ENCODE measurements at places on chromosomes 2 and 18.

DNA sequence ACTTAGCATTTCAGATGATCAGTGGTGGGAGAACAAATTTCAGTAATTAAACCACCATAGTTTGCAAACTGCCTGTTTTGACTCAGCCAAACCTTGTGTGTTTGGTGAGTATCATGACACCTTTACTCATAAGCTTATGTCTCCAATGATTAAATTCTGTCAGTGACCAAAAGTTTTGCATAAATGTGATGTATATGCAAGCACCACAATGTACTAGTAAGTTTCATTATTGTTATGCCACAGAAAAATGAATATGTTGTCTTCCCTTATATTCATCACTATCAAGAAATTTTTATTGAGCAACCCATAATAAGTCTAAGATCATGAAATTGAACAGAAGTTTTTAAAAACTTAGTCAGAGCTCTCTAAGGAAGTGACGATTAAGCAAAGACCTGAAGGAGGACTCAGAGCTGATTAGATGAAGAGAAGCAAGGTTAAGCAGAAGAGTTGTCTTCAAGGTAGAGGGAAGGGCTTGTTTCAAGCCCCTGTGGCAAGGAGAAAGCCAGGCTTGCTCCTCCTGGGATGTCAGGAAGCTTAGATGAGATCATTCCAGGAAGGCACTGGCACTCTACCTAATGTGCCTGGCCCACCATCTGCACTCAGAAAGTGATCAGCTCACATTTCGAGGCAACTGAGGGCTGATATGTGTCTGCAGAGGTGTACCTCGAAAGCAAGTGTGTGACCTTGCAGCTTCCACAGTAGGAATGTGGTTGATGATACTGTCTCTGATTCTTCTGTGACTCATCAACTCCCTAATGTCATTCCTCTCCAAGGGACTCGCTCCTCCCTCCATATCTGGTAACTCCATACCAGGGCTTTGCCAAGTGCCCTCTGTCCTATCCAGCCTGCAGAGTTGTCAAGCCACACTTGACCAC is 54.7 kb downstream of the KCTD18 start:
- DNase-seq: no peak

DNA sequence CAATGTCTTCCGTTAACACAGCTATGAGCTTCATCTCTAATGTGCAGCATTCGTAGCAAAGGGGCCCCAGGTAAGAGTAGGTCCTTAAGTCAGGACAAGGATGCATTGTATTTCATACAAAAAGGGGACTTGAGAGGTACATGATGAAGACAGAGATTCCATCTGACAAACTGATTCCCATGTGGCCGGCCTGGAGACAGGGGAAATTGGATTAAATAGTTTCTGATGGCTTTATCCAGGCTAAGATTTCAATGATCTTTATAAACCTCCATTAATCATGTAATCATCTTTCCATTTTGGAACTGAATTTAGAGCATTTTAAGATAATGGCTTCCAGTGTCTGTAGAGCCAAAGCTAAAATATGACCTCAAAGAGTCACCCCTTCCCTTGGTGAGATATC is 111.3 kb downstream of the NCKAP5 start:
- no peak for DNase-seq

DNA sequence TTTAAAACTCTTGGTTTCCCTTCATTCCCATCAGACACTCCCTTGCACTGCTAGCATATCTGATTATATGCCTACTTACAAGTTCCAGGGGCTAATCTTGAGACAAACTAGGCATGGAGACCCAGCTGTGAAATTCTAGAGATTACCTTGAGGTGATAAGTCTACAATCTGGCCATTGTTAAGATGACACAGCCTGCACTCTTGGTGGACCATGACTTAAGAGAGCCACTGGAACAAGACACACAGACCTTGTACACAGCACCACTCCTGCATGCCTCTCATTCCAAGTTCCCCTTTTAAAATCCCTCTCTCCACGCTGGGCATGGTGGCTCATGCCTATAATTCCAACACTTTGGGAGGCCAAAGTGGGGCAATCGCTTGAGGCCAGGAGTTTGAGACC is 387.2 kb upstream of the DCC start:
- no peak for DNase-seq

DNA sequence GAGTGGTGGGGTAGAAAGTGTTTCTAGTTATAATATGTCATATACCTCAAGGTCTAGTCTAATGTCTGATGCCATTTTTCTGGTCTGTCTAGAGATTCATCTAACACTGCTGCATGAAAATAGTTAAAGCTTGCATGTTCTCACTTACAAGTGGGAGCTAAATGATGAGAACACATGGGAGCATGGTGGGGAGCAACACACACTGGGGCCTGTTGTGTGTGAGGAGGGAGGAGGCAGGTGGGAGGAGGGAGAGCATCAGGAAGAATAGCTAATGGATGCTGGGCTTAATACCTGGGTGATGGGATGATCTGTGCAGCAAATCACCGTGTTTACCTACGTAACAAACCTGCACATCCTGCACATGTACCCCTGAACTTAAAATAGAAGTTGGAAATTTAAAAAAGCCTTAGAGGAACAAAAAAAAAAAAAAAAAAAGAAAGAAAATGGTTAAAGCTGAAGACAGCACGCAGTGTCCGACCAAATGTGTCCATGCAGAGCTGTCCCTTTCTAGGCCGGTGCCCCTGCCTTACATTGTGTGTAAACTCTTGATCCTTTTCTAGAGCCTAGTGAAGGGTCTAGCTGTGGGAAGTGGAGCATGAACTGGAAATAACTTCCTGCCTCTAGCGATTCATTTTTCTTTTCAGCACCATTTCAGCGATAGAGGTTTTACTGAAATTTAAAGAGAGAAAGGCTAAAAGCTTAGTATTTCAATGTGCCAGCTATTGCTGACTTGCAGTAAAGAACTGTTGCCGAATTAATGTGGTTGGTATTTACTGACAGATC is 94.0 kb downstream of the FMNL2 start:
- no peak for DNase-seq

GRCh38 chr2:172208791-172209325 is 106.2 kb upstream of the DLX2 start:
- DNase-seq: no peak

DNA sequence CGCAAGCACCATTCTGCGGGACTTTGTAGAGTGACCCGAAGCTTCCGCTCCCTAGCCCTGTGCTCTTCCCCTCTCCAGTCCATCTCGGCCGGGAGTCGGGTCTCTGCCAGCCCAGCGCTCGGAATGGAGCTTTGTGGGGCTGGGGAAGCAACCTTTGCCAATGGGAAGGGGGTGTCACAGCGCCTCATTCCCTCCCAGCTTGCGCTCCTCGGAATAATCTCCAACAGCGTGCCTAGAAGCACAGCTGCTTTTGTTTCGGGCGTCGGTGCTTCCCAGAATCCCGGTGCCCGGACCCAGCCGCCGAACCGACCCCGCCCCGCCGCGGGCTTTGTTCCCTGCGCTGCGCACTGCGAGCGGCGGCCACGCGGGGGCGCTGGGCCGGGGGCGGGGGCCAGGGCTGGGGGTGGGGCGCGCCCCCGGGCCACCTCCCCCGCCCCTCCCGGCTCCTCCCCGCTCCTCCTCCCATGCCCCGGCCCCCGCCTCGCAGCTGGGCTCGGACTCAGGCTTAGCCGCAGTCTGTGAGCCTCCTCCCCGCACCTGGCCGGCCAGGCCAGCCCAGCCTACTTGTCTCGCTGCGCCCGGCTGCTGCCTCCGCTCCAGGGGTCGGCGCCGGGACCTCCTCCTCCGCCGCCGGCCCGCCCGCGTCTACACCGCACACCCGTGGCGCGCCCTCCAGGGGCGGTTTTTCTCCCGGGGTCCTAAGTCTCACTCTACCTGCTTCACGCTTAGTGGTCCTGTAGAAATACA is 77.7 kb upstream of the SMAD2 start:
- peak; percentile 31 for DNase-seq

DNA sequence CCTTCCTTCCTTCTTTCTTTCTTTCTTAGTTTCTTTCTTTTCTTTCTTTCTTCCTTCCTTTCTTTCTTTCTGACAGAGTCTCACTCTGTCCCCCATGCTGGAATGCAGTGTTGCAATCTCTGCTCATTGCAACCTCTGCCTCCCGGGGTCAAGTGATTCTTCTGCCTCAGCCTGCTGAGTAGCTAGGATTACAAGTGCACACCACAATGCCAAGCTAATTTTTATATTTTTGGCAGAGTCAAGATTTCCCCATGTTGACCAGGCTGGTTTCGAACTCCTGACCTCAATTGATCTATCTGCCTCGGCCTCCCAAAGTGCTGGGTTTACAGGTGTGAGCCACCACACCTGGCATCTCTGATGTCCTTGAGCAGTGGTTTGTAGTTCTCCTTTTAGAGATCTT is 48.5 kb downstream of the IL1R2 start:
- DNase-seq: no peak

GRCh38 chr2:37706334-37707183 is 35.1 kb upstream of the CDC42EP3 start:
- DNase-seq: no peak

DNA sequence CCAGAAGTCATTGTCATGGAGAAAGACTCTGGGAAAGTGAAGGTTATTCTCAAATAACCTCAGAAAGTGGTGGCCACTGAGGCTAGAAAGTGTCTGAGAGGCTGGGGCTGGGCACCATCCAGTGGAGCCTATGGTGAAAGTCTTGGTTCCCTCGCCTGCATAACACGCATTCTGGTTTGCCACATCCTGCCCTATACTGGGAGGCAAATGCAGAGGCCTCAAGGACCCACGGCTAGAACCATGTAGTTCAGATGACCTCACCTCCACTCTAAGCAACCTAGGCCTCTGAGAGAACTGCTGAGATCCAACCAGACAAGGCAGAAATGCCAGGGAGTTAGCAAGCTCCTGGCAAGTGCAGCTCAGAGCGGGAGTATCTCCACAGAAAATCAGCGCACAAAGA is 5.1 kb downstream of the ITGB6 start:
- no peak for DNase-seq

DNA sequence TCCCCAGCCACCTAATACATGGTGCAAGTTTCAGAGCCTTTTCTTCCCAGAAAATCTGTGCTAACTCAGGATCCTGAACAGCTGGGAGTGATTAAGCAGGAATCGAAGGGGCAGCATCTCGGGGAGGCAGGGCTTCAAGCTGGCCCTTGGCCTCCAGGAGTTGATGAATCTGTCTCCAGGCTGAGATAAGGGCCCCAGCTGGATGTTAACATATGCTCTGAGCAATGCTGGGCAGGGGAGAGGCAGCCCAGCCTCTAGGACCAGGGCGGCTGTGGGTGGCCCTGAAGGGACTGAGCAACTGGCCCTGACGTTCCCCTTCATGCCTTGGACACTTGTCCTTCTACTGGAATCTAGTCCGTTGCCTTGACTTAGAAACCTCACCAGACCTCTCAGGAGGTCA is 84.1 kb upstream of the EPC2 start:
- DNase-seq: no peak

GRCh38 chr2:100142393-100142792 is at the start of gene AFF3:
AFF3 (minus strand) TSS chr2:100142590; CDS start chr2:100104454, 38,136 bp downstream.
- DNase-seq: peak; percentile 65

DNA sequence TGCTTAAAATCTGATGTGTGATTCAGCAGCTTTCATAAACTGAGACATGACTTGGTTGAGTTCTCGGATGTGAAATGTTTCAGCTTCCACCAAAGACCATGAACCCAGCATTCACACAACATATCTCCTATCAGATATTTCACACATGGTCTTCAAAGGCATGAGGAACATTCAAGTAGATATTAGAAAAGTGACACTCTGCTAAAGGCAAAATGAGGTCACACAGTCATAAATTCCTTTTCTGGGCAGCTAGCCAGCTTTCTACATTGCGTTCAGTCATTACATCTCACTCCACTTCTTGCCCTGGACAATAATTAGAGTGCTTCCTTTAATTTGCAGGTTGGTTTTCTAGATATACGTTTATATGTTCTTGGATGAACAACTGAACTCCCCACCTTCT is 96.7 kb downstream of the GAREM1 start:
- DNase-seq: no peak

DNA sequence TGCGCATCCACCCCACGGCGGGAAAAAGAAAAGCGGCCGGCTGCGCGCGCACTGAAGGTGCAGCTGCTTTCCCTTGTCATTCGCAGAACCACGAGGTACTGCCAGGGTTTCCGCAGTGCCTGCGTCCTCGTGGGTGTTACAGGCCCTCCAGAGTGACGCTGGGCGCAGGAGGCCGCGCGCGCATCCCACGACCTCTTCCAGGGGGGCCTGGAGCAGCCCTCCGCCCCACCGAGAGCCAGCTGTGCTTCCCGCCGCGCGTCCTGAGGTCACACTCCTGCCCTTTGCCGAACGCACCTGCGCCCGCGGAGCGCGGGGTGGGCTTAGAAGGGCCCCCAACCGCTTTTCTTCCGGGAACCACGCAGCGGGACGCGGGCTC is 378 bp upstream of the IAH1 start:
- no peak for DNase-seq

- DNase-seq: no peak
These were observed 208.4 kb downstream of the SETBP1 start for GRCh38 chr18:44889111-44889510.

- no peak for DNase-seq
These were observed 8.5 kb upstream of the ATP8B1 start for GRCh38 chr18:57811477-57812125.

DNA sequence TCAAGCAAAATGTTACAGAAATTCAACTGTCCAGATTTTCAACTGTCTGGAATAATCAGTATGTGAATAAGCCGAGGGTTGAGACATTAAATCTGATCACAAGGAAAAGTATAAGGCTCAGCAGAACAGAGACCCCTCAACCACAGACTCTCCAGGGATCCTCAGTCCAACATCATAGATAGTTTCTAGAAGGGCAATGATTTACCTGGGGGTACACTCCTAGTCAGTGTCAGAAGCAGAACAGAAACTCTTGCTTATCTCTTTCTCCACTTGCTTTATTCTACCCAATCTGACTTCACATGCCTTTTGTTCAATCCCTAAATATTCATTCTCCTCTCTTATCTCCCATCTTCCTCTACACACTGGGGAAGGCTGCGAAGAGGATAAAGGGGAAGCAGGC is 36.4 kb downstream of the ICOS start:
- DNase-seq: no peak

- DNase-seq: no peak
These were observed 57.8 kb downstream of the COX7A2L start for GRCh38 chr2:42303252-42303651.

GRCh38 chr2:231387904-231388724 is 7.4 kb upstream of the B3GNT7 start:
- no peak for DNase-seq

- no peak for DNase-seq
These were observed 313.8 kb upstream of the HS6ST1 start for GRCh38 chr2:128632501-128632800.

DNA sequence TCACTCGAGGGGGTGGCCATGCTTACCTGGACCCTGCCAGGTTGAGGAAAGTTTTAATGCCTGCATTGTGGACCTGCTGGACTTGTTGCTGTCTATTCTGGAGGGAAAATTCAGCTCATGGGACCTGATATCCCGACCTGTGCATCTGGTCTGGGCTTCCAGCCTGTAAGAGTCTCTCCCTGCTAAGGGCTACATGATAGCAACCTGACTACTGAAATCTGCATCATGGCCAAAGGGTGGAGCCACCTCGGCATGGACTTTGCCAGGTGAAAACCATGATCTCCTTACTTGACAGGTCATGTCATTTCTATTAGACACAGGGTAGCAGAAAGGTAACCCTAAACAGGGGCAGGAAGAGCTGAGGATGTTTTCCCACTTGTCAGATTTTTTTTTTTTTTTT is 12.9 kb upstream of the SLC66A3 start:
- no peak for DNase-seq

Measured in activated B cell treated with CpG ODN at 0.5 μM for 24 hours (primary cell).